ENCODE measurements at places on chromosomes 4 and X. TPM values are rescaled to one million over a fixed set of nuclear protein-coding genes. Genes with fewer than 3 reads are reported as not detected.

DNA sequence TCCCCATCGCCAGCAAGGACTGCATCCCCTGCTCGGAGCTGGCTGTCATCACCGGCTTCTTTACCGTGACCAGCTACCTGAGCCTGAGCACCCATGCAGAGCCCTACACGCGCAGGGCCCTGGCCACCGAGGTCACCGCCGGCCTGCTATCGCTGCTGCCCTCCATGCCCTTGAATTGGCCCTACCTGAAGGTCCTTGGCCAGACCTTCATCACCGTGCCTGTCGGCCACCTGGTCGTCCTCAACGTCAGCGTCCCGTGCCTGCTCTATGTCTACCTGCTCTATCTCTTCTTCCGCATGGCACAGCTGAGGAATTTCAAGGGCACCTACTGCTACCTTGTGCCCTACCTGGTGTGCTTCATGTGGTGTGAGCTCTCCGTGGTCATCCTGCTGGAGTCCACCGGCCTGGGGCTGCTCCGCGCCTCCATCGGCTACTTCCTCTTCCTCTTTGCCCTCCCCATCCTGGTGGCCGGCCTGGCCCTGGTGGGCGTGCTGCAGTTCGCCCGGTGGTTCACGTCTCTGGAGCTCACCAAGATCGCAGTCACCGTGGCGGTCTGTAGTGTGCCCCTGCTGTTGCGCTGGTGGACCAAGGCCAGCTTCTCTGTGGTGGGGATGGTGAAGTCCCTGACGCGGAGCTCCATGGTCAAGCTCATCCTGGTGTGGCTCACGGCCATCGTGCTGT is 31.5 kb downstream of the WFS1 start:
- no peak for DNase-seq

- DNase-seq = no peak
Observed at GRCh38 chr4:105280338-105281123, 133.9 kb downstream of the TET2 start.

Gene ANKRD17
- 50.7 TPM for total RNA-seq

GRCh38 chr4:56302760-56303159 is 84.5 kb downstream of the AASDH start:
- DNase-seq = no peak

Gene EVC2
- total RNA-seq = 1.2 TPM

- no peak for DNase-seq
Observed at GRCh38 chr4:172688534-172688933, 480.1 kb upstream of the GALNT7 start.
